ENCODE measurements at places on chromosomes 7 and 10. TPM values are rescaled to one million over a fixed set of nuclear protein-coding genes. Genes with fewer than 3 reads are reported as not detected.
A peak's percentile ranks its signal among the peaks of the same experiment; 100 is the strongest.

DNA sequence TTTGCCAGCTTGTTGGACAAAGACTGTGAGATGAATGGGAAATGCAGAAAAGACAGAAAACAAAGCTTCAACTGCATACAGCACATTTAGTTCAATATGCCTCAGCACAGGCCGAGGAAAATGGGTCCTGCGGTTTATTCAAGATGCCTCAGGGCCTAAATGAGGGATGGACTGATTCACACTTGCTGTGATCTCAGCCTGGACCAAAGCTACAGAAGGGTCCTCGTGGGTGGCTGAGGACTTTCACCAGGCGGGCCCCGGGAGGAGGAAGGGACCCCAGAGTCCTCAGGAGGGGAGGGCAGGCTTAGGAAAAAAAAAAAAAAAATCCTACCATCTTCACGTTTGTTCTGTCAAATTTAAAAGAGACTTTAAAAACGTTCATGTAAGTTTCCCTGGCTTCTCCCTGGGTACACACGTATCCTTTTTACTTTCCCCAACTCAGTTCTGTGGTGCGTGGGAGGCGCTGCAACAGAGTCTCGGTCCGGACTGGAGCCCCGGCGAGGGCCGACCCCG, 624 bp upstream of the ZNF783 start:
- DNase-seq: no peak

DNA sequence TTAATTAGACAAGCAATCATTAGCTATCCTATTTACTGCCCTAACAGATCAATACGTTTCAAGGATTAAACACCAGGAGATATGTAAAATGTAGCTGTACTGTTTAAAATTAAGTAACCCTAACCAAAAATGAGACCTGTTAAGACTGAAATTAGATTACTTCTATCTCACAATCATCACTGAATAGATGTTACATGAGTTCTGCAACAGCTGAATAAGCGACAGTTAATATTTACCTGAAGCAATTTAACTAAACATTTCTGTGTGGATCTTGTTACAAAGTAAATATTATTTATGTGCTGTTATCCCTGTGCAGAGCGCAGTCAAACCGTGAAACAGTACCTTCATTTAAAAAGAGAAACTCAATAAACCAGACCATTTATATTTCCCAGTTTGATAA, 122.5 kb downstream of the RELN start:
- DNase-seq: peak; percentile 49

DNA sequence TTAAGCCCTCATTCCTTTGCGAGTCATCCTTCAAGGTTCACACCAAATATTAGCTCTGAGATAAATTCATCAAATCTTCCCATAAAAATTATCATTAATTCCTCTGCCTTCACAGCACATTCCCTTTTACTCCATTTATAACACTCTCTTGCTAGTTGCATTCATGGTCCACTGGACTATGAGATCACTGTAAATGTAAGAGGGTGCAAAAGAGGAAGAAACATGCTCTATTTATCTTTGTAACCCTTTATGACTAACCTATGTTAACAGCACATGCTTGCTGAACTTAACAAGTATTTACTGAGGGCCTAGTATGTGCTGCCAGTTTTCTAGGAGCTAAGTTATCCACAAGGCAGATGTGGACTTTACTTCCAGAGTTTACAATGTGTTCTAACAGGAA, 86.7 kb upstream of the TMEM168 start:
- no peak for DNase-seq

- DNase-seq: no peak
Measured at GRCh38 chr7:151711435-151711872, 165.5 kb downstream of the PRKAG2 start.

DNA sequence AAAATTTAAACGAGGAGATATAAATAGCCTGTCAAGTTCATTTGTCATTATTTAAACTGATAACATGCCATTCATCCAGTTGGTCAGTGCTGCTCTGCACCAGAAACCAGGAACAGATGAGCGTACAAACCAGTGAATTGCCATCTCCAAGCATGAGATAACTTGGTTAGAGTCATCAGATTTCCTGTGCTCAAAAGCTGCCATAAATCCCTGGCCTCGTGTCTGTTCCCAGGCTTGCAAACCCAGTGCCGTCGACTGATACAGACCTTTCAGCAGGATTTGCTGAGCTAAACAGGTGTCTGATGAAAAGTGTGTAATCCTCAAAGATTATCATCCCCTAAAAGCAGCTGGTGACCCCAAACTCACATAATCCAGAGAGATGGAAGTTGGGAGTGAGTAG, 96.0 kb upstream of the SAMD8 start:
- no peak for DNase-seq

Gene LDB3
- total RNA-seq: 7.7 TPM
